ENCODE measurements at places on chromosomes 12 and 14.

GRCh38 chr12:115000038-115000437, 316.1 kb upstream of the TBX3 start:
- DNase-seq: no peak

DNA sequence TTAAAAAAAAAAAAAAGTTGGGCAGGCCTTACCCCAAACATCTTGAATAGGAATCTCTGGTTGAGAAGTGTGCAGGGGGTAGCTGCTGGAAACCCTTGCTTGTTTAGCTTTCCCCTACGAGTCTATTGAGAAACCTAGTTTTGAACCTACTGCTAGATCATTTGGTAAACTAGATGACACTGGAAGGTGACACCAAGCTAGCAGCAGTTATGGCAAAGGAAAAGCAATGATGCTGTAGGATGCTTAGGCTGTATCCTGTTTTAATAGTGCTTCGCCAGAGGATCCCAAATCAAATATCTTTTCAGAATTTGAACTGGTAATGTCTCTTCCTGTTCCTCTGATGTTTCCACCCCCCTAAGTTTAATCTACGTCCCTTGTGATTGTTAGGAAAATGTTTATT, 5.5 kb upstream of the PCED1B start:
- no peak for DNase-seq

DNA sequence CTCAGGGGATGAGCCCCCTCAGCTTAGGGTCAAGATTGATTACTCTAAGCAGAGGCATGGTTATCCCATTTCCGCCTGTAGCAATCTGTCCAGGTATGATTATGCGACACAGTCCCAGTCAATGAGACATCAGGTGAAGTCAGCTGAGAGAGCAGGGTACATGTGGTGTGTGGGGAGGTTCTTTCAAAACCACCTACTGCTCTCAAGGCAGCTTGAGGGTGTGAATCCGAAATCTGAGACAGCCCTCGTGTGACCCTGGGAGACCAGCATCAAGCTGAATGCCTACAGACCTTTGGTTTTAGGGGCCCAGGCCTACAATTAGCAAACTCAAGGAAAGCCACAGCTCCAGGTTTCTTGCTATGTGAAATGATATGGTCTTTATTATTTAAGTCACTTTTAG, 275.7 kb downstream of the ITPR2 start:
- DNase-seq: no peak

DNA sequence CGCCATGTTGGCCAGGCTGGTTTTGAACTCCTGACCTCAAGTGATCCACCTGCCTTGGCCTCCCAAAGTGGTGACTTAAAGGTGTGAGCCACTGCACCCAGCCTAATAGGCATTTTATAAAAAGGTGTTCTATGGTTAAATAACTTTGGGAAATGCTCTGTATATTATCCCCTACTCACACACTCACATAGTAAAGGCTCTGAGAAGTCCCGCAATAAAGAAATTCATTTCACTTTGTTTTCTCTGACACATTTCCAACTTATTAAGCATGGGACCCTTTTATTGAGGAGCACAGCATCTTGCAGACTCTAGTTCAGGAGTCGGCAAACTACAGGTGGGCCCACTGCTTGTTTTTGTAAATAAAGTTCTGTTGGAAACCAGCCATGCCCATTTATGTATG, 63.9 kb downstream of the RNFT2 start:
- DNase-seq: no peak

- DNase-seq: no peak
Observed at GRCh38 chr12:127257366-127257935, 1009.5 kb upstream of the TMEM132C start.

- no peak for DNase-seq
Observed at GRCh38 chr14:75003250-75004027, 718 bp downstream of the EIF2B2 start.

DNA sequence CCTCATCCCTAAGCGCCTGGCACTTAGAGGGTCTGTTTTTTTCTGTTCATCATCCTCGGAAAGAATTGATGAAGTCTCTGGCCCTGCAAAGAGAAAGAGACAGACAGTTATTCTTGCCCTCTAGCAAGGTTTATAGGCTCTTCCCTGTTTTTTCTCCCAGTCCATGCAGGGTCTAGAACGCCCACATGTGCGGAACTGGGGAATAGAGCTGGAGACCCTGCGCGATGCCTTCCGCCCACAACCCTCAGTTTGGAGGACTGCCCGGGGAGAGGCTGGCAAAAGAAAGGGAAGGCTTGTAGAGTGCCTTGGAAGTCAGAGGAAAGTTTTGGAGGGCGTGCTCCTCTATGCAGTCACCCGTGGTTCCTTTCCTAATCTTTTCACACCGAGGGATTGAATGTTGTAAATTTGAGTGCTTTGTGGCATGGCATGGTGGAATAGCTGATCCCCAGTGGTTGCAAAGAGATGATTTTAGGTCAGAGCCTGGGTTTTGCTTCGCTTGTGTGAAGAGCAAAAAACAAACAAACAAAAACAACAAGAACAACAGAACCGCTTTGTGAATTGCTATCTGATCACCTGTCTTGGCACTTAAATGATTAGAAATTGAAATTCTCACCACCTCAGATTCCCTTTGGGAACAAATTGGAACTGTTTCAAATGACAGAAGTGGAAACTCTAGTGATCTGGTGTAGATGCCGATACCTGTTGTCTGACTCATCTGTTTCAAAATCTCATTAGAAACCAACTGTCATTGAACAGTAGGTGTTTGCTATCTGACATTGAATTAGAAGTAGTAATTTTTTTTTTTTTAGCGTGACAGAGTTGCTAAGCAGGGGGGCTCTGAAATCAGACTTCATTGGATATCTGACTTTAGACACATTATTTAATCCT, 947 bp downstream of the GAS2L3 start:
- DNase-seq: no peak

GRCh38 chr12:104682790-104683279, 226.1 kb downstream of the CHST11 start:
- DNase-seq: peak; percentile 95

GRCh38 chr14:100285913-100286400, 20.3 kb downstream of the SLC25A29 start:
- DNase-seq: no peak

- no peak for DNase-seq
Observed at GRCh38 chr14:71742485-71742884, 189.7 kb upstream of the RGS6 start.

DNA sequence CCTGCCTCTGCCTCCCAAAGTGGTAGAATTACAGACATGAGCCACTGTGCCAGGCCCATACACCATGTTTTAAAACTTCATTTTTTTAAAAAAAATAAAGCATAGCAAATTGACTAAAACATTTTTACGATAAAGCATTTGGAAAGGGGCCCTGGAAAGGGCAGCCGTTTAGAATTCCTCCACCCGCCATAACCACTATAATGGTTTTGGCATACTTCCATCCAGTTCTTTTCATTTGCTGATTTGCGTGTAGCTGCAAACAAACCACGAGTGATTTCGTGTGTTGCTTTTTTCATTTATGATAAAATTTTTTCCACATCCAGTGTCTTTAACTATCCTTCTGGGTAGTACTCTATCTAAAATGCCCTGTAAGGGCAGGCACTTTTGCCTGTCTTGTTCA, 91.8 kb upstream of the RIN3 start:
- no peak for DNase-seq

GRCh38 chr12:95073698-95074520, 491 bp upstream of the NR2C1 start:
- no peak for DNase-seq

- DNase-seq: no peak
Observed at GRCh38 chr14:91350483-91350812, 67.2 kb downstream of the CCDC88C start.

- no peak for DNase-seq
Observed at GRCh38 chr14:94673781-94674231, 61.6 kb downstream of the SERPINA3 start.

DNA sequence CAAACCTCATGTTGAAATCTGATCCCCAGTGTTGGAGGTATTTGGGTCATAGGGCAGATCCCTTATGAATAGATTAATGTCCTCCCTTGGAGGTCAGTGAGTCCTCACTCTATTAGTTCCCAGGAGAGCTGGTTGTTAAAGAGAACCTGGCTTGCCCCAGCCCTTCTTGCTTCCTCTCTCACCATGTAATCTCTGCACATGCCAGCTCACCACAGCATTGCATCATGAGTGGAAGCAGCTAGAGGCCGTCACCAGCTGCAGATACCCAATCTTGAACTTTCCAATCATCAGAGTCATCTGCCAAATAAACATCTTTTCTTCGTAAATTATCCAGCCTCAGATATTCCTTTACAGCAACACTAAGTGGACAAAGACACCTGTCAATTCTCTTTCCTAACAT, 161.8 kb upstream of the IGF1 start:
- peak; percentile 6 for DNase-seq

DNA sequence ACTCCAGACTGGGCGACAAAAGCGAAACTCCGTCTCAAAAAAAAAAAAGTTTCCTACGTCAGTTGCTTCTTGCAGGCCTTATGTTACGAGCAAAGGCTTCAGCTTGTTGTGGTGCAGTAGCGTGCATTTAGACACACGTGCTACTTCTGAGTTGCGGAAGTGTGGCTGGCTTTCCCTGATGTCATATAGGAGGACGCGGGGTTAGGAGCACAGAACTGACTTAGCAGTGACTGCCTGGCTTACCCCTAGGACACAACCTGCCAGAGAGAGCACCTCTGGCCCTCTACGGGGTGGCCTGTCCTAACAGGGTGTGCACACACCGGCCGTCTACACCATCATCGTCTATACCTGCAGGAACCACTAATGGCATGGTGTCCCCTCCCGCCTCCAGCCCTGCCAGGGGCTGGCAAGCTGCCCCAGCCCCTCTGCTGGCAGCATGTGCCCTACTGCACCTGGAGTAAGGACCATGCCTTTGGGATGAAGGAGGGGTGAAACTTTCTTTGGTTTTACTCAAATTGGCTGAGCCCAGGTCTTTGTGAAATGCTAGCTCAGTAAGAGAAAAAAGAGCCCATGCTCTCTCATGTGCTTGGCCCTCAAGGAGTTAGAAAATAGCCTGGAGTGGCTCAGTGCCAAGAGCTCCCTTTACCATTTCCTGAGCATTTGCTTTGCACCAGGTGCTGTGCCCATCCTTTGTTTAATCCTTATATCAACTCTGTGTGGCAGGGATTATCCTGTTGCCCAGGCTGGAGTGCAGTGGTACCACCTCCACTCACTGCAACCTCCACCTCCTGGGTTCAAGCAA, 1.7 kb upstream of the GPR68 start:
- no peak for DNase-seq

- no peak for DNase-seq
Observed at GRCh38 chr14:88270776-88271175, 52.3 kb downstream of the KCNK10 start.

DNA sequence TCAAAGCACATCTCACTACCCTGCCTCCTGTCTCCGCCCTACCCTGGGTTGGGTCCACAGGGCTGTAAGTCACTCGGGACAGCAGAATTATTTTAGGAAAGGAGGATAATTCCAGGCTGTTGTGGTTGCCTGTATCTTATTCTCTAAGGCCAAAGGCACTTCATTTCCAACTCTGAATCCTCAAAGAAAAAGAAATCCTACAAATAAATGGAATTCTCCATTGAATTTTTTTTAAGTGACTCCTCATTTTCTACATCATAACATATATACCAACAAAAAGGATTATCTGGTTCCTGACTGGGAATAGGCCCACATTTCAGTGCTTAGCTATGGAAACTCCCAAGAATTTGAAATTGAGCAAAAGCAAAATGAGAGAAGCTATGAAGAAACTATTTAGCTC, 186.4 kb downstream of the ITPR2 start:
- DNase-seq: no peak

GRCh38 chr12:3683670-3684069, 69.2 kb downstream of the CRACR2A start:
- DNase-seq: no peak

DNA sequence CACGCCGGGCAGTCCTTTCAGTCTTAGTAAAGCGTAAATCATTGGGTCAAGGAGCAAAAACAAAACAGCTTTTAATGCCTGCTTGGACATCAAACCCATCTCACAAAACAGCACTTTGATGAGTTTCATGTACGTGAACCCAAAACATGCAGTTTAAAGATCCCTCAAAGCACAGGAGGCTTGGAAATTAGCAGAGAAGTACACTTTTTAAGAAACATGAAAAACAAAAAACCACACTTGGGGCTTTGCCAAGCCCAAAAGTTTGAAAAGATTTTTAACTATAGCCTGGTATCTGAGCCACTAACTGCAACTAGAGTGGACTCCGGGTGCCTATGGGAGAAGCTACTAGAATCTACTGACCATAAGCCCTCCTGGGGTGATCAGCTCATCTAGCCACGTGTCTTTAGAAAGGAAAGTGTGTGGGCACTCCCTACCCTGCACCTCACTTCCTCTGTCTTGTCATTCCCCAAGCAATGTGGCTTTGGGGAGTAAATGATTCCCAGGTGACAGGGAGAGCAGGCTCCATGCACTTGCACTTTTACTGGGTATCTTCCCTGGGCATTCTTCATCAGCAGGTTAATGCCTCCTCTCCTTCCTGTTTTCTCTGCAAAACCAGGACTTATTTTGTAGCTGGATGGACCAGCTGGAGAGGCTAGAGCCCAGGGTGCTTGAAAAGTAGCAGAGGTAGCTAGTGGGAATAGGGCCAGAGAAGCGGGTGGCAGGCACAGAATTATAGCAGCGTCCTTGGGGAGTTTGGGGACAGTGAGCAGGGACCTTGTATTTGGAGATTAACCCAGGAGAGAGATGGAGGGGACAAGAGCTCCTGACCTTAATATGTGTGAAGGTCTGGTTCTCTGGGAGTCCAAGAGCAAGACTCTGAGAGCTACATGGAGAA, 339.3 kb downstream of the BCL11B start:
- DNase-seq: no peak

DNA sequence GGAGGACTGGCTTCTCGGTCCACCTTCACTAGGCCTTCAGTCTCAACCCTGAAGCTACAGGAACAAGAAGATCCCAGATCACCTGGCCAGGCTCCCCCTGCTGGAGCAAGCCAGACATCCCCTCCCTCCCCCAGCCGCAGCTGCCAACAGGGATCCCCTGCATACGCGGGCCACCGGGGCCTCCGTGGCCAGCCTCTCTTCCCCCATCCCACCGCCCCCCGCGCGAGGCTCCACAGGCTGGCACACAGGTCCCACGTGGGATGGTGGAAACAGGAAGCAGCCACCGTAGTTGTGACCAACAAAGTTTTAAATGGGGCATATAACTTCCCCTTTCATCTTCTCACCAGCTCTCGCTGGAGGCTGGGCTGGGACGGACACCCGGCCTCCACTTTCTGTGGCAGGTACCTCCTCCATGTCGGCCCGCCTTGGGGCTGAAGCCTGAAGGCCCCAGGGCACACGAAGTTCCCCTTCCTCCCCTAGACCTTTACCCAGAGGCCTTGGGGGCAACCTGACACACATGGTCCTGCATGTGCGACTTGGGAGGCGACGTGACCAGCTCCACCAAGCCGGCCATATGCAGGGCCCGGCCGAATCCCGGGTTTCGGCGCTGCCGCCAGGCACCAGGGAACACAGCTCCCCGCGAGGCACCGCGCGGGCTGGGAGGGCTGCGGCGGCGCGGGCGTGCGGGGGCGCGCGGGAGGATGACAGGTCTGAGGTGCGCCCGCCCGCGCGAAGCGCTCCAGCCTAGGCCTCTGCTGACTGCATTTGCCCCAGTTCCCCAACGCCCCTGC, 44.4 kb upstream of the PNMA1 start:
- peak; percentile 84 for DNase-seq

Data from HL-60 (cell line).